NCI-H2029 (cell line): ENCODE measurements at places on chromosomes 6 and 20.

- DNase-seq, result no peak
Observed at GRCh38 chr6:2166717-2167116, 78.7 kb downstream of the GMDS start.

- no peak for DNase-seq
Observed at GRCh38 chr6:100453701-100454521, 10.8 kb downstream of the SIM1 start.

DNA sequence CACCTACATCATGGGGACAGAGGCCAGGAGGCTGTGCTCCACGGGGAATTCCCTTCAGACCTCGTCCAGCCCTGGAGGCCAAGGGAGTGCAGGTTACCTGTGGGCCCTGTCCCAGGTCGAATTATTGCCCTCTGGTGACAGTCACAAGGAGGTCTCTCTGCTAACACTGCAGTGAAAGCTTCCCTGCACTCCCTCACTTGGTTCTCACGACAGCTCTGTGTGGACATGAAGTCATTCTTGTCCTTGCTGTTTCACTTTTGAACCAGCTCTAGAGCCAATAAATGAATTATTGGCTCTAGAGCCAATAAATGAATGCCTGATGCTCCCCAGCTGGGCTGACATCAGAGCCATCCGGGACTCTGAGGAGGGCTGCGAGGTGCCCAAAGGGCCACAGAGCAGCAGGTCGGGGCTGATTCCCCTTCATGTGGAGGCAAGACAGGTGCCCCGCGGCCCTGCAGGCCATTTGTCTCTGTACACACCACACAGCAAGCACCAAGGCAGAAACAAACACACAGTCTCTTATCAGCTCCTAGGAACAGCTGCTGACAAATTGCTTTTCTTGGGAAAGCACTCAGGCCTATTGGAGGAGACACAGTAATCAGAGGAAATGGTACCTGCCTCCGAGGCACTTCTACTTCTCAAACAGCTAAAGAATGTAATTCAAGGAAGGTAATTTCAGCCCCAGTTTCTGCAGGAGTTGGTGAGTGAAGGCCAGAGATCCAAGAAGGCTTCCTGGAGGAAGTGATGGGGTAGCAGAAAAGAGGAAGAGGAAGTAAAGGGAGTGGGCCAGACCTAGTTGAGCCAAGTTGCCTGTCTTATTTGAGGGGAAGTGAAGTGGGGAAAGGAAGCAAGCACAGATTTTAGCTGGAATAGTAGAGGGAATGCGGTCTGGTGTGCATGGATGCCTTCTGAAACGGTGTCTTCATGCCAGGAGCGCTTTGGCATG is 27.5 kb upstream of the TBXT start:
- DNase-seq, result no peak

DNA sequence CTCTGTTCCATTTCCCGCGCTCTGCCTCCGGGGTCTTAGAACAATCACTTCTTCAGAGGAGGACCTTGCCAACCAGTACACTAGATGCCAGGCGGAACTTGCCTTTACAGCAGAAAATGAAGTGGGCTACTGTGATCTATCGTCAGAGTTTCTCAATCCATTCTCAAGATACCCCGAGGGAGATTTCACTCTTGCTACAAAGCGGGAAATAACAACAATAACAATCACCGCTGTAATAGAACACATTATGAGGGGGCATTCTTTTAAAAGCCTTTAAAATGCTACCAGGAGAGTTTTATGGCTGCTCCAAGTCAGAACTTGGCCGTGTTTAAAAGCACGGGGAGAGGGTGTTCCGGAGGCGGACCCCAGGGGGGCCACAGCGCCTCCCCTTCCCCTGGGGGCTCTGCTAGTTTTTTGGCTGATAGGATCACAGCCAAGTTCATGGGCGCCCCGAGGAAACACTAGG is 617.0 kb upstream of the AGPAT4 start:
- no peak for DNase-seq

GRCh38 chr6:36028877-36029324 is 1.3 kb downstream of the MAPK14 start:
- DNase-seq, result peak; percentile 43

DNA sequence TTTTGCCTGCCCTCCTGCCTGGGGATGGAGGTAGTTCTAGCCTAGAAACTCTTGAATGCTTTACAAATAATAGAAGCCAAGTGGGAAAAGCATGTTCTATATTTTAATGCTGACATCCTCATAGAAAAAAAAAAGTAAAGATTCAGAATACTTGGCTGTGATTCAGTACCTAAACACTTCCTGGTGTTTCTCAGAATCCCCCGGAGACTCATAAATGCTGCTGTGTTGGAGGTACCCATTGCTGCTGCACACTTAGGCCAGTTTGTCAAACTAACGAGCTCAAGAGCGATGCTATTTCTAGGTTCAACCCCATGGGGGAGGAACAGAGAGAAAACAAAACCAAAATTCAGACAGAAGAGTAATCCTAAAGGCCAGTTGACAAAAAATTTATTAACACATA is 38.8 kb upstream of the ZFP64 start:
- DNase-seq, result no peak

DNA sequence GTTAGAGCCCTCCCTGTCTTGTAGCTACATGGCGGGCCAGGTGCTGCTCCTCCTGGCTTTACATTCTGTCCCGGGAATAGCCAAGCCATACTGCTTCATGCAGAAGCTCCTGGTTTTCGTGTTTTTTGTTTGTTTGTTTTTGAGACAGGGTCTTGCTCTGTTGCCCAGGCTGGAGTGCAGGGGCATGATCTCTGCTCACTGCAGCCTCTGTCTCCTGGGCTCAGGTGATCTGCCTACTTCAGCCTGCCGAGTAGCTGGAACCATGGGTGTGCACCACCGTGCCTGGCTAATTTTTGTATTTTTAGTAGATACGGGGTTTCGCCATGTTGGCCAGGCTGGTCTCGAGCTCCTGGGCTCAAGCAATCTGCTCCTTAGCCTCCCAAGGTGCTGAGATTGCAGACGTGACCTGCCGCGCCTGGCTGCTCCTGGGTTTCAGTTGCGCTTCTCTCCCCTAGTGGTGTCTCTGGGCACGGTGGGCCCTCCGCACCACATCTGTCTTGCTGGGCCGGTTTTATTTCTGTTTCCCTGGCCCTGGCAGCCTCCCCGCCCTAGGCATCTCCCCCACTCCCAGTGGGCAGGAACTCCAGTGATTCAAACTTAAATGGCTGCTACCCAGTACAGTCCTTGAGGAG is 12.9 kb downstream of the CDYL start:
- DNase-seq, result no peak

DNA sequence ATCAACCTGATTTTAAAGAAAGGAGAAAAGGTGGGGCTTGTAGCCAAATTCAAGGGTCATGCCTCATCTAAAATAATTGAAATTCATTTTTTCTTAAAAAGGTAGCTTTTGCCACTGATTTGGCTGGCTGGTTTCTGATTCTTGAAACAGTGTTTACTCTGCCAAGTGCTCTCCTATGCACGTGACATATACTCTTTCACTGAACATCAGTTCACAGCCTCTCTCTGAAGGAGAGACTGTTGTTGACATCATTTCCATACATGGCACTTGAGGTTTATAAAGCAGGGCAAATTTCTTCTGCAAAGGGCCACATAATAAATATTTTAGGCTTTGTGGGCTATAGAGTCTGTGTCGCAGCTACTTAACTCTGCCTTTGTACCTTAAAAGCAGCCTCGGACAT is 40.4 kb upstream of the DOK5 start:
- DNase-seq, result peak; percentile 65

DNA sequence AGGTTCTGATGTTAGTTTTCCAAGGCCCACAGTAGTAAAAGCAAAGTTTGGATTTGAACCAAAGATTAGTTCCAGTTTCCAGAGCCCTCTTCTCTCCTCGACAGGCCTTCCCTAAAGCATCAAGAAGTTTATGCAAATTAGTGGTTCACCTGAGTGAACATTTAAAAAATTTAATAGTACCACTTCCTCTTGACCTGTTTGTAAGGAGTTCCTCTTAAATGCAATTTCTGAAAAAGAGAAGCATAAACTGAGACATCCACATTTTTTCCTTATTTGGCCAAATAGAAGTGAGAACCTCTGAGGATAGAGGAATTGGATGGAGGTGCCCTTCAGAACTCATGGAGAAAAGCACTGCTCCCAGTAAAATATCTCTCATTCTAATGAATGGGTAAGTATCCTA is 1.2 kb upstream of the DSE start:
- DNase-seq, result no peak

GRCh38 chr6:1701668-1702353 is 92.1 kb downstream of the FOXC1 start:
- DNase-seq, result no peak

- no peak for DNase-seq
Observed at GRCh38 chr6:48606618-48607017, 495.6 kb upstream of the PTCHD4 start.

DNA sequence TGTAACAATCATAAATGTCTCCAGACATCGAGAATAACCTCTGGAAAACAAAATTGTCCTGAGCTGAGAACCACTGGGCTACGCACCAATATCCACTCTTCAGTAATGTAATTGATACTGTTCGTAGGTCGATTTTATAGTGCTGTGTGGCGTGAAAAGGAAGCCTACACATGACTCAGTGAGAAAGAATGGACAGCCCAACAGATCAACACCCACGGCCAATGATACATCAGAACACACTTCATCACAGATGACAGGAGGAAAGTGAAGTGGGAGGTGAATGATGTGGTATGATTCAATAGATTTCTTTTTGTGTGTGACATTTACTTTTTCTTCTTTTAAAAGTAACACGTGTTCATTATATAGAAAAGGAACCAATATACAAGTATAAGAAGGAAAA is 93.5 kb downstream of the RPS12 start:
- DNase-seq, result no peak

- DNase-seq, result peak; percentile 35
Observed at GRCh38 chr6:12012038-12012557, at the start of gene HIVEP1. Gene HIVEP1 (plus strand): TSS chr6:12012312. CDS start chr6:12015629, 3,317 bp downstream.

DNA sequence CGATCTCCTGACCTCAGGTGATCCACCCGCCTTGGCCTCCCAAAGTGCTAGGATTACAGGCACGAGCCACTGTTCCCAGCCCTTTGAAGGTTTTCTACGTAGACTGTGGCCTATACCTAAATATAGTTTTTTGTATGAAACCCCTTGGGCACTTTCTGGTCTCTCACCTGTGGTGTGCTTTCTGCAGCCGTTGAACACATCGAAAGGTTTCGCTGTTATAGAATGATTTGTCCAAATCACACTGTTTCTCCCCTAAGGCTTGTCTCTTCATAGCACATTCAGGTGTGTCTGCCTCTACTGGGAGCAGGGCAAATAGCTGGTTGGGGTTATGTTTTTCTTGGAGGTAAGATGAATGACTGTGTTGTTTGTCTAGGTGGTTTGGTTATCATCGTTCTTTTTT is 597.9 kb downstream of the RNF144B start:
- no peak for DNase-seq

DNA sequence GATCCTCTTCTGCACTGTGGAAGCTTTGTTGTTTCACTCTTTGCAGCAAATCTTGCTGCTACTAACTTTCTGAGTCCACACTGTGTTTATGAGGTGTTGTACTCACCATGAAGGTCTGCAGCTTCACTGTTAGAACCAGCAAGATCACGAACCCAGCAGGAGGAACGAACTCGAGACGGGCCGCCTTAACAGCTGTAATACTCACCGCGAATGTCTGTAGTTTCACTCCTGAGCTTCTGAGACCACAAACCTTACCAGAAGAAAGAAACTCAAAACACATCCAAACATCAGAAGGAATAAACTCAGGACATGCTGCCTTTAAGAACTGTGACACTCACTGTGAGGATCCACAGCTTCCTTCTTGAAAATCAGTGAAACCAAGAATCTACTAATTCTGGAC is 48.1 kb upstream of the MBOAT1 start:
- DNase-seq, result no peak

GRCh38 chr6:67003844-67004243 is 1296.8 kb upstream of the EYS start:
- DNase-seq, result no peak

DNA sequence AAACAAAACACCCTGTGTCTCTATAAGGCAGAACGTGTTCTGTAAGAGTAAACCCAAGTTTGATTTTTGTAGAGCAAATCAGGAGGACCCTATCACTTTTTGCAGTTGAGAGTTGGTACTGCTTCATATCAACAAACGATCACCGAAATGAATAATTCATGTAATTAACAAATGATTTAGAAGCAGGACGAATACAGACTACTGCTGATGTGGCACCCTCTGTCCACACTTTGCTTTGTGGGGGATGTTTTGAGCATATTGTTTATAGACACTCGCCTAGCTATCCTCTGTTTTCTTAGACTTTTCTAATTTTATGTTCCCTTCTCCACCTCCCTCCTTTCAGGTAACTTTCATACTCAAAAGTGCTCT is 1.5 kb downstream of the CD2AP start:
- DNase-seq, result no peak

- no peak for DNase-seq
Observed at GRCh38 chr20:64189530-64189966, 25.3 kb downstream of the MYT1 start.

DNA sequence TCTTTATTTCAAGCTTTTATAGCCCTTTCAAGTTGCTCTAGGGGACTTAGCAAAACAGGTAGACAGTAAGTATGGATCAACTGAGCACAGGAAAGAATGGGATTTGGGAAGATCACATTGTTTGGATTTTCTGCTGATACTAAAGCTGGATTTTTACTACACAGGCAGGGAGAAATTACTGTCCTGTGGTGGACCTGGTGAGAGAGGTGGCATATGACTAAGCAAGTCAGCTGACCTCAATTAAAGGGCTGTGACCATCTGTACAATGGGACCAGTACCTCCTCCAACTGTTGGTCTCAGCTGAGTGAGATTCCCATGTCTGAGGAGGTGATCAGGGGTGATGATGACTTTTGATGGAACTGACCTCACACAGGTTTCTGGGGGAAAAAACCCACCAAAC is 28.0 kb downstream of the RREB1 start:
- DNase-seq, result no peak

GRCh38 chr6:142444881-142445301 is 143.1 kb downstream of the ADGRG6 start:
- DNase-seq, result no peak

- peak; percentile 58 for DNase-seq
Observed at GRCh38 chr20:45823949-45824835, 2.9 kb downstream of the TNNC2 start.

DNA sequence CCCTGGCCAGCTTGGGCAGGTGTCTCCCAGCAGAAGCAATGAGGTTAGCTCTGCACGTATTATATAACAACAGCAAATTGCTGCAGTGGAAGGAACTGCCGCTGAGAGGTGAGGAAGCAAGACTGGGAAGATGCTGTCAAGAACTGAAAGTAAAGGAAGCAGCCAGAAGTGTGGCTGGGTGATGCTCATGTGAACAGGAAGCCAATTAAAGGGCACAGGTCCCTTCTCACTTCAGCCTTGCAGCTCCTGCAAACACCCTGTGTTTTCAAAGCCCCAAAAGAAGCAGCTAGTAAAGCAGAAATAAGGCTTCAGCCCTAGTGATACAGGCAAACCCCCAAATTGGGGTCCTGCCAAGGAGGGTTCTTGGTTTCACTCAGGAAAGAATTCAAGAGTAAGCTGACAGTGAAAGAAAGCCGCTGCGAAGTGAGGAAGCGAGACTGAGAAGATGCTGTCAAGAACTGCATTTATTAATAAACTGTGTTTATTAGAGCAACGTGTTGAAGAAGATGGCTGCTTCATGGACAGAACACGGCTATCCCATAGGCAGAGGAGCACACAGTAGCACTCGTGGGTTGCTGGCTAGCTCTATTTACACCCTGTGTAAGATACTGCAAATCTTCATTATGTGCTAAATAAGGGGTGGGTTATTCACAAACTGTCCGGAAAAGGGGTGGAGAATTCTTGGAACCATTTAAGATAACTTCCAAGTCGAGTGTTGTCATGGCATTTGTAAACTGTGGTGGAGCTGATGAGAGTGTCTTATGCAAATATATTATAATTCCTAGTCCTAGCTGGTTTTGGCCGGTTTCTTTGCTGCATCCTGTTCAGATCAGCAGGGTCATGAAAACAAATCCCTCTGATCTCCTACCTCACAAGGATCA is 152.2 kb downstream of the LINC00237 start:
- DNase-seq, result no peak
